HT1080 (cell line): ENCODE measurements at places on chromosomes 2 and 18. TPM values are rescaled to one million over a fixed set of nuclear protein-coding genes. Genes with fewer than 3 reads are reported as not detected.

REG3A gene
- total RNA-seq, result not detected in 2 replicates

RFX8 gene
- total RNA-seq, result 8.1 and 10.6 TPM in 2 replicates

ESCO1 gene
- total RNA-seq, result 11.8 and 12.0 TPM in 2 replicates

ZNF532 gene
- 25.4 and 30.8 TPM in 2 replicates for total RNA-seq

WNT6 gene
- total RNA-seq, result not detected in 2 replicates

IL36B gene
- not detected in 2 replicates for total RNA-seq

SCN9A gene
- total RNA-seq, result 1.1 and 1.8 TPM in 2 replicates
